ENCODE measurements at places on chromosomes 4 and X.

GRCh38 chr4:7761312-7761711, 178.3 kb downstream of the AFAP1 start:
- DNase-seq = no peak

DNA sequence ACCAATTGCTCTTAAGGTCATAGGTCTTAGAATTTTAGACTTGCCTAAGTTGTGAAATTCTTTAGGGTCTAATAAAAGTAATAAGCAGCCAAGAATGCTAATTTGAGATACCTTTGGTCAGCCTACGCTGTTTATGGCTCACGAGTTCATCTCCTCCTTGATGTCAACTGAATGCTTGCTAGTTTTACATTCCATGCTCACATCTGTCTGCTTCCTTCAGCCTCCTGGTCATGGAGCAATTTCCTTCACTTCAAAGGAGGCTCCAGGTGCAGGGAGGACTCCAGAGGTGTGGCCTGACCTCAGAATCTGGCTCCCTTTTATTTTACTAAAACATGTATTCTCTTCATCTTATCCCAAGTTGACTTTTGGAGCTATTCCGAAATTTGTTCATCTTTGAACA, 23.3 kb upstream of the LNX1 start:
- no peak for DNase-seq

DNA sequence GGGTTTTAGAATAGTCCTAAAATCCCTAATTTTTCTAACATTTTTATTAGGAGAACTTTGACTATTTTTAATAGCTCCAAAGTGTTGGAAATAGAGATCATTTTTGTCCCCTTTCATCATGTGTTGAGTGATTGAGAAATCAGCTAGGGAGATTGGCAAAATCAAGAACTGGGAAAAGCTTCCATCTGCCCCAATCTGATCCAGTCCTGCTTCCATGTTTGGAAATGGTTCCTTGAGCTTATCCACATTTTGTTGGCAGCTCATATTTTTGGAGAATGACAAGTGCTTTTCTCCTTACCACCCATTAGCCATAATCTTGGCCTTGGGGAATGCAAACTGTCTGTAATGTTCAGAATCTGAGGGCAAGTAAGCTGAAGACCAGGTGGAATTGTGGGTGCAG, 73.9 kb downstream of the SYNPO2 start:
- DNase-seq = no peak

GRCh38 chr4:26741491-26741871, 119.2 kb upstream of the STIM2 start:
- no peak for DNase-seq

- DNase-seq = no peak
Measured at GRCh38 chrX:38103857-38104812, 97.8 kb downstream of the SYTL5 start.

DNA sequence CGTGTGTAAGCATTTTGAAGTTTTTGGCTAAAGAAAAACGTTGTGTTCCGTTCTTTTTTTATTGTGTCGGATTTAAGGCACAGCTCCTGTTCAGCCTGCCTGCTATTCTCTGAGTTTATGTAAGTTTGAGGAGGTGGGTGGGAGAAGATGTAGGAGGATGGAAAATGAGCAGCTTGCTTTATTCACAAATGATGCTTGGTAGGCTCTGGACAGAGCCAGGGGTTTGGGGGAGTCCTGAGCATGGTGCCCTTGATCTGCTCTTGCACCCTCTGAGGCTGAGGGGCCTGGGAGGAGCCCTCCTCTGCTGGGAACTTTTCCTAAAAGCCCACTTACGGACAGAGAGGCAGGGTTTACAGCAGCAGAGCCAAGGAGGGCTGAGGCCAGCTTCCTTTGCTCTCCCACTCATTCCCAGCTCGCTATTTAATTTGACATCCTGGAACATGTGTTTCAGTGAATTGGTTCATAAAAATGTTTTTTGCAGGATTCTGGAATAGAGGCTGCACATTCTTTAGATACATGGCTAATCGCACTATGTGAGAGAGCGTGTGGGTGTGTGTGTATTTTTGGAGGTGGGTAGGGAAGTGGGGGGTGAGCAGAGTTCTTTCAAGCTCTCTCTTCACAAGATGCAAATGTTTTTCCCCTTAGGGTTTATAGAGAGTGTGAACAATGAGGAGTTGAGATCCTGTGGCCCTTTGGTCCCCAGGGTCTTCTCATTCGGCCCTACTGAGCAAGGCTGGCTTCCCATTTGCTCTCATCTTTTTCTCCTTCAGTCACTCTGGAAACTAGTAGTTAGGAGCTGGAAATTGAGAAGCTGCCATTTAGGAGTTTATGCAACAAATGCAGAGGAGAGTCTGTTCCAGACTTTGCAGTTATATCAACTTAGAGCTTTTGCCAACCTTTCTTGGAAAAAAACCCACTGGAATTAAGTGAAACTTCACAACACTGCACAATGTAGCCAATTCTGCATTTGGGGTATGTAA, 32.1 kb downstream of the TMEM131L start:
- no peak for DNase-seq

- DNase-seq = no peak
Measured at GRCh38 chrX:136910565-136911035, 30.1 kb upstream of the RBMX start.

DNA sequence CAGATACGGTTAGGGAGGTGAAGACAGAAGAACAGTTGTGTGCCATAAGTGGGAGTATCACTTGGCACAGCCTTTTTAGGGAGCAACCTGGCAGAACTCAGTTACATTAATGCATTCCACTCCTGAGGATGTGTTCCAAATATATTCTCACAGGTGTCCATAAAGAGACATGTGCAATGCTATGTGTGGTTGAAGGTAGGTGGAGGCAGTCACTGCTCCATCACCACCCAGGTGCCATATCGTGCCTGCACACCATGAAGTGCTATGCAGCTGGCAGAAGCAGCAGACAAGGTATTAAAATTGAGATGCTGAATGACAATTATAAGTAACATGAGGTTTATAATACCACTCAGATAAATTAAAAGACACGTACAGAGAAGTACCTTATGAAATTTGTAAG, 248.0 kb upstream of the SFRP2 start:
- no peak for DNase-seq

DNA sequence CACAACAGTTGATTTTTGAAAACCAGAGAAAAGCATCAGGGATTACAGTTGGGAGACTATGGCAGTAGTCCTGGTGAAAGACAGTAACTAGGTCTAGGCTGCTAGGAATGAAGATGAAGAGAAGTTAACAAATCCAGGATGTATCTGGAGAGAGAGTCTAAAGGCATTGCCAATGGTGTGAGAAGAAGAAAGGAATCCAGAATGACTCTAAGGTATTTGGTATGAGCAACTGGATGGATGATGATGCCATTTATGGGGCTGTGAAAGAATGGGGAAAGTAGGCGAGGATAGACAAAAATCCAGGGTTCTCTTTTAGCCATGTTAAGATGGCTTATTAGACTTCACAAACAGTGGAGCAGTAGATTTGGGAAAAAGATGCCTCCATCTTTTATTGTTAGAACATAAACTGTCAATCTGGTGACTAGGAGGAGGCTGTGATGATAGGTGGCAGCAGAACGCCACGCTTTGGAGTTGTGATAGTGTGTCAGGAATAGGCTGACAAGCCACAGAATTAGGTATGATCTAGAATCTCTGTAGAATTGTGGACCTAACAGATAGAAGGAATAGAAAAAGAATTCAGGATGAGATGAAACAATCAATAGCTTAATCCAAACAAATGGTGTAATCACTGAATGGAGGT, 27.3 kb upstream of the JADE1 start:
- no peak for DNase-seq

- no peak for DNase-seq
Measured at GRCh38 chrX:94751611-94752010, 1077.6 kb downstream of the FAM133A start.

GRCh38 chrX:21691512-21692018, 33.4 kb upstream of the KLHL34 start:
- DNase-seq = no peak

DNA sequence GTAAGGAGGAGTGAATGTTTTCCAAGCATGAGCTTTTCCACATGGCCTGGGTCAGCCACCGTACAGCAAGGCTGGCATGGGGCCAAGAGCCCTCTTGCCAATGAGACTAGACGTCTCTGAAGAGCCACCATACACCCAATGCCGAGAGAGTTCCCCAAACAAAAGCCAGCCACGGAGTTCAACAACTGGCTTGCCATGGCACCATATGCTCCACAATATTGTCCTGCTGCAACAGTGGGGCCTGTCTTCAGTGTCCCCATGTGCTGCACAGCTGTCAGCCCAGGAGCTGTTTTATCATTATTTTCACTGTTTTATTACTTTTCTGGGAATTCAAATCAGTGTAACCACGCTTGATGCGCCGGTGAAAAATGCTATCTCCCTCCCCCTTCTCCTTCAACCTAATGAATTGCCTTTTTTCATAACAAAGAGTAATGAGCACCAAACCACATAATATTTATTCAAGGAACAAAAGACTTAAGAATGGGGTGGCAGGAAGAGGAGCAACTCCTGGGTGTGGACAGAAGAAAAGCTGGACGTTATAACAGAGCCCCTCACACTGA, 18.4 kb downstream of the MAML3 start:
- DNase-seq = no peak

DNA sequence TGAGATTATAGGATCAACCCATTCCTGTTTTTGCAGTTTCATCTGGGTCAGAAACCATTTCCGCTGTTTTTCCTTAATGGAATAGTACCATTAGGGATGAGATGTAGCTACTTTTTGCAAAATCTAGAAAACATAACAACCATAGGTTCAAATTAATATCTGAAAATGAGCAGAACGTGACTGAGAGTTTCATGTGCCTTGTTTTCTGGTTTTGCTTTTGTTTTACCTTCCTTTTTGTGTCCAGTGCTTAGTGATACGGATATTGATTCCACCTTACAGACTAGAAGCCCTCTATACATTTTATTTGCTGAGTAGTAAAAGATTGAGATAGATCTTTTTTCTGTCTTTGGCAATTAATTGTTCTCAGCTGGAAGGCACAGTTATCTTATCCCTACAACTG, 46.5 kb downstream of the SNX25 start:
- no peak for DNase-seq

DNA sequence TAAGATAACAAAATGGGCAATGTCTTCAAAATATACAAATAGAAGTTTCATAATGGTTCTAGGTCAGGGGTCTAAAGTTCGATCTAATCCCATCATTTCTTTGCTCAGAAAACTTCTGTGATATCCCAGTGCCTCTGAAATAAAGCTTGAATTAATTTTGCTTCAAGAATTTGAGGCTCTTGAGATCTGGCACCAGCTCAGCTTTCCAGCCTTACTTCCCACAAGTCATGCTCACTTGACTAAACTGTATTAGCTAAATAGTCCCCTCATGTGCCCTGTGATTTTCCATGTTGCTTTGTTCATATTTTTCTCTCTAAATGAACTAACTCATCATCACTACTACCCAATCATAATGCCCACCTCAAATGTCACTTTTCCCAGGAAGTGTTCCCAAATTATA, 50.8 kb upstream of the MBNL3 start:
- DNase-seq = no peak

GRCh38 chr4:53852343-53852742, 212.1 kb downstream of the CHIC2 start:
- no peak for DNase-seq
